ENCODE measurements at places on chromosomes 16 and 17.

- DNase-seq, result no peak
Measured at GRCh38 chr16:11307639-11308492, 26.7 kb upstream of the PRM1 start.

DNA sequence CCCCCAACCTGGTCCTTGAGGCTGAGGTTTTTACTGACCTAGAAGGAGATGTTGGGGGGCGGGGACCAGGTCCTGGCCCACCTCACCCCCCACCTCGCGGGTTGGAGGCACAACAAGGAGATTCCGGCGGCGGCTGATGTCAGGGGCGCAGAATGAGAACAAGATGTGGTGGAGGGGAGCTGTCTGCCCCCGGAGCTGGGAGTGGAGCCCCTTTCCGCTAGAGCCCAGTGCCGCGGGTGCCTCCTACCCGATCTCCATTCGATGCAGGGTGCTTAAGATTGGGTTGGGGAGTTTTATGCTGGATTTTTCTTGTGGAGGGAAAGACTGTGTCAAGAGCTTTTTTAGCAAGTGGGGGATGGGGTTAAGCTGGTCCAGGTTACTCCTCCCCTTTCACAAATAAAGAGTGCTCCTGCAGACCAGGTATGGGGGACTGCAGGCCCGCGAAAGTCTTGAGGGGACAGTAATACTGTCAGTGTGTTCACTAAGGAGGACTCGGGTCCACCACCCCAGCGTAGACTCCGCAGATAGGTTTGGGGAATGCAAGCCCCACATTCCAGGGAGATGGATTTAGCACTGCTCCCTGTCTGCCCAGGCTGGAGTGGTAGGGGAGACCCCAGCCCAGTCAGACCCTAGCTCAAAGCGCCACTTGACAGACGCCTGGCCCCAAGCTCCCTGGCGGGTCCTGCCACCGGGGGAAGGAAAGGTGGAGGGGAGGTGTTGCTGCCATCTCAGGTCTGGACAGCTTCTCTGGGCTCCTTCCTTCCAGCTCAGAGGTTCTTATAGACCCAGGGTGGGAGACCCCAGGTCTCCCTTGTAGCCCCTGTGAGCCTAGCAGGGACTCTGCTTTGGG is 2.0 kb downstream of the CACNA1G start:
- DNase-seq, result no peak

- DNase-seq, result no peak
Measured at GRCh38 chr17:59786213-59786535, 78.7 kb downstream of the VMP1 start.

GRCh38 chr16:52529226-52529625 is 17.7 kb downstream of the TOX3 start:
- DNase-seq, result no peak

- no peak for DNase-seq
Measured at GRCh38 chr16:67654403-67654911, 5.6 kb downstream of the ACD start.

- peak; percentile 32 for DNase-seq
Measured at GRCh38 chr17:67386965-67387551, 10.0 kb downstream of the PITPNC1 start.

- no peak for DNase-seq
Measured at GRCh38 chr17:148757-149156, 11.4 kb downstream of the SCGB1C2 start.

GRCh38 chr17:5581655-5582054 is 2.7 kb downstream of the NLRP1 start:
- no peak for DNase-seq

- DNase-seq, result no peak
Measured at GRCh38 chr16:4548124-4548523, 8.0 kb upstream of the C16orf96 start.

DNA sequence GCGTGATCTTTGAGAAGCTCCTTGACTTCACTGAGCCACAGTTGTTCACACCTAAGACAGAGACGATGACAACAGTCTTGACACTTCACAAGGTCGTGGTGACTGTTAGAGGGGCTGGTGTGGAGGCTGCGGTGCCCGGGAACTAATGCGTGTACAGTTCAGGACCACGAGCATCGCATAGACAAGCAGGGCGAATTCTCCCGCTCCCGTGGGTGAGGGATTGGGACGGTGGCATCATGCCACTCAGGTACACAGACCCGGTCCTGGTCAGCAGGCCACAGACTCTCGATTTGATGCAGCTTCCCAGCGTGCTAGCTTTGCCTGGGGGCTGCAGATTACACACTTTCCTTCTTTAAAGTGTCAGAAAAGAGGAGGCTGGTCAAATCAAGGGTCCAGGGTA is 24.7 kb downstream of the CEP295NL start:
- no peak for DNase-seq

DNA sequence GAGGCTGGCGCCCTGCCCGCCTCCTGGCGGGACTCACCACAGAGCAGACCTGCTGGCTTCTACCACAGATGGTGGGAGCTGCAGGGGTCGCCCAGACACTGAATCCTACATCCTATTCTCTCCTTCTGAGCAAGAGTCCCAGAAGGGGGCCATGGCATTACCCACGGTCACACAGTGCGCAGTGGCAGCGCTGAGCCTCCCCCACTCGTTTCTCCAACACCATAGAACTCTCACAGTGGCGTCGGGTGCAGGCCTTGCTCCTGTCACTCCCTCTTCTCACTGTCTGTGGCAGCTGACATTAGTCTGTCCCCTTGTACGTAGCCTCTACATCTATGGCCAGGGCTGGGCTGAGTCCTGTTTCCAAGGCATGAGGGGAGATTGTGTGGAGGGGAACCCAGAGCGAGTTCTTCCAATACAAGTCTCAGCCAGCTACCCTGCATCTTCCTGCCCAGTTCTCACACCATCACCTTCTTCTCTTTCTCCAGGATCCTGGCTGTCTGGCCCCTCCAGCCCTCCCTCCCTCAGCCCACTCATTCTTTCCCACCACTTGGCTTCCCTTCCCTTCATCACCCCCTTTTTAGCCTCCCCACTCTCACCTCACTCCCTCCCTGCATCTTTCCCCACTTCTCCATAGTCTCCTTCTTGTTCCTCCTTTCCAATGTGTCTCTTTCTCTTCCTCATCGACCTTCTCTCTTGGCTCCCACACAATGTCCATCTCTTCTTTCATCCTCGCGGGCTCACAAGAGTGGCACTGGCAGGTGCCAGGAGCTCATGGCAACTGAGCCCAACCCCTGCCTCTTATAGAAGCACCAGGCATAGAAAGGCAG is 5.9 kb downstream of the UBTF start:
- DNase-seq, result no peak

DNA sequence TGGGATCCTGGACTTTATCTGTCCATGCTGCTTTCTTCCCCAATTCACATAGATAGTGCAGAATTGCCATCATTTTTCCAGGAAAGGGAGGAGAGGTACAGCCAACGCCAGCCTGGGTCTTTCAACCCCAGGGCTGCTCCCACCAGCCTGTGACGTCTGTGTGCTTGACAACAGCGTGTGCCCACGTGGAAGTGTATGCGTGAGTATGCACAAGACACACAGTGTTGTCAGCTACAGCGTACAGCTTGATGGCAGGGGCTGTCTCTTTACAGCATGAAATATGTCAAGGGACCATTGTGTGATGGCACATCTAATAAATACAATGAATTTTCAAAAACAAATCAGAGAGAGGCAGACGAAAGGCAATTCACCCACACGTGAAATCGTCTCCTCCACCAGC is 62.3 kb downstream of the GSG1L start:
- no peak for DNase-seq

- DNase-seq, result peak; percentile 65
Measured at GRCh38 chr16:29962344-29962994, 590 bp downstream of the TMEM219 start.

GRCh38 chr16:84339311-84339710 is 29.0 kb upstream of the ATP2C2 start:
- DNase-seq, result no peak

- DNase-seq, result no peak
Measured at GRCh38 chr17:21286909-21287702, 2.6 kb downstream of the MAP2K3 start.

- DNase-seq, result no peak
Measured at GRCh38 chr16:50360779-50361178, 8.0 kb downstream of the BRD7 start.

GRCh38 chr17:60792250-60792898 is 114.7 kb downstream of the BCAS3 start:
- DNase-seq, result no peak

DNA sequence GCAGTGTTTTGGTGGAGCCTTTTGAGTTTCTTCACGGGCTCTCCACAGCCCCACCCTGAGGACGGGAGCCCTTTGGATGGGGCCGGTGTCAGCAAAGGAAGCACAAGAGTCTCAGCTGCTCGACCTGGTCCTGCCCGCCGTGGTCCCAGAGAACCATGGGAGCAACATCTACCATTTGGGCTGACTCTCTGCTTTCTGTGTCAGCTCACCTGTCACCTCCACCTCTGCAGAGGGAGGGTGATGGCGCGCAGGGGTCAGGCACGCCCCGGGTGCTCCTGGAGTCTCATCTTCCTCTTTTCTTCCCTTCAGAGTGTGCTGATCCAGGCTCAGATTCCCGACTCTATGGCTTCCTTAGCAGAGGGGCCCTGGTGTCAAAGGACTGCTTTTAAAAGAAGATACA is 171.7 kb downstream of the LAT start:
- DNase-seq, result no peak

- no peak for DNase-seq
Measured at GRCh38 chr17:21124086-21124485, 2.7 kb upstream of the DHRS7B start.

DNA sequence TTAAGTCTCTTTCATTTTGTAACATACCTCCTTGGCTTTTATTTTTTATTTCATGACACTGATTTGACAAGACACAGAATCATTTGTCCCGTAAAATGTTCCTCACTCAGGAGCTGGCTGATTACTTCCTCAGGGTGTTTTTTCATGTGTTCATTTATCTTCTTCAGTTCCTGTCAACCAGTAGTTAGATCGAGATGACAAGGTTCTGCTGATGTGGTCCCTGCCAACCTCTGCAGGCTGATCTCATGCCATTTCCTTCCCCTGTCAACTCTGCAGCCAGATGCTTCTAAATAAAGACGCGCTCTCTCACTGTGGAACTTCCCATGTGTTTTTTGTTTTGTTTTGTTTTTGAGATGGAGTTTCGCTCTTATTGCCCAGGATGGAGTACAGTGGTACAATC is 8.1 kb upstream of the CXCL16 start:
- no peak for DNase-seq

DNA sequence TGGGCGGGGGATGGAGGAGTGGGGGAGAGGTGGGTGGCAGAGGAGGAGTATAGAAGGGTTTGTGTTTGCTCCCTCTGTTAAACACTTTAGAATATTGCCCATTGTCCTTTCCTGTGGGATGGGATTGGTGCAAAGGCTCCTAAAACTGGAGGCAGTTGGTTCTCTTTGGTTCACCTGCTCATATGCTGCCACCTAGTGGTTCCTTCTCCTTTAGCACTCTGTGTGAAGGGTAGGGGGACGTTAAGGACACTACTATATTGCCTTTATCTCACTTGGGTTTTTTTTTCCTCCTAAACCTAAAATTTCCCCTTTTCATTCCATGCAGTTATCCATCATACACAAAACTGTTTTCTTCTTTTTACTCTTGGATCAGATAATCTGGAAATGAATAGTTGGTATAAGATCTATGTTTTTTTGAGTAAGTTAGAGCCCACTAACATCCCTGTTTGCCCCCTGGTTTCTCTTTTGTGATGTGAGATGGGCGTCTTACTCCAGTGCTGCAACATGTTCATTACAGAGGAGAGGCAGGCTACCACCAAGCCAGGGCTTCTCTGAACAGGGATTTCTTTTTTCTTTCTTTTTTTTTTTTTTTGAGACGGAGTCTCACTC is 23.8 kb downstream of the SNX11 start:
- DNase-seq, result peak; percentile 80

DNA sequence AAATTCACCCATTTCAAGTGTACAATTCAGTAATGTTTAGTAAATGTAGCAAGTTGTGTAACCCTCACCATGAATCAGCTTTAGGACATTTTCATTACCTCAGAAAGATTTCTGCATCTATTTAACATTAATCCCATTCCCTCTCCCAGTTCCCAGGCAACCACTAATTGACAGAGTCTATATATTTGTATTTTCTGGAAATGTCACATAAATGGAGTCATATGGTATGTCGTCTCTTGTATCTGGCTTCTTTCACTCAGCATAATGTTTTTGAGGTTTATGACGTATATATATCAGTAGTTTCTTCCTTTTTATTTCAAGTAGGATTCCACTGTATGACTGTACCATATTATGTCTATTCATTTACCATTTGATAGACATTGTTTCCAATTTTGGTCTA is 199.8 kb downstream of the CYB561 start:
- DNase-seq, result no peak
